ENCODE measurements at places on chromosomes 7 and 10.

GRCh38 chr10:70592746-70593512 is 9.6 kb downstream of the PRF1 start:
- DNase-seq = no peak

- DNase-seq = peak; percentile 53
Observed at GRCh38 chr7:134599371-134599770, 47.3 kb upstream of the BPGM start.

GRCh38 chr10:132965411-132966057 is 23.2 kb upstream of the CFAP46 start:
- DNase-seq = no peak

DNA sequence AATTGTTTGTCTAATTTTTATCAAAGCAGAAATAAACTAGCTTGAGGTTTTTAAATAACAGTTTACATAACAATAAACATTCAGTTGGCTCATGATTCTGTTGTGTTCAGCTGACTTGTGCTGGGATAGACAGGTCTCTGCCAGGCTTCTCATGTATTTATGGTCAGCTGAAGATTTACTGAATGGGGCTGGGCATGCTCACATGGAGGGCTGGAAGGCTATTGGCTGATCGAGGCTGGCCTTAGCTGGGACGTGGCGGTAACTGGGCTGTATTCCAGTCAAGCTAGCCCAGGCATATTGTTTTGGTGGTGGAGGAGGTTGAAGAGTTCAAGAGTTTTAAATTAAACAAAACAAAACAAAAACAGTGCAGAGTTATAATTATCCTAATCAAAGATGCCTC is 251.0 kb upstream of the MTPN start:
- DNase-seq = no peak

DNA sequence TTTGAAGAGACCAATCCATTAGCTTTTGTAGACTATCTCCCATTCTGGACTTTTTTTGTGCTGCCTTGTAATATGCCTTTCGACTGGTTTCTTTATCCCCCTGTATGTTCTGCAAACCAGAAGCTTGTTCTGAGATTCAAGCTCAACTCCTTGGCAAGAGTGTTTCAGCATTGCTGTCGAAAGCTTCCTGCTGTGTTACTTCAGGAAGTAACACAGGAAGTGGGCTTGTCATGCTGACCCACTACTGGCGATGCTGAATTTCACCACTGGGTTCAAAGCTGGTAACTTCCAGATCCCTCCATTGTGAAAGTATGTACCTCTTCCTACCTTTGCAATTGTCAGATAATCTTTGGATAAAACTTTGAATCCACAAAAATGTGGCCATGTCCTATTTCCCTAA is 57.9 kb upstream of the INSYN2A start:
- DNase-seq = no peak

DNA sequence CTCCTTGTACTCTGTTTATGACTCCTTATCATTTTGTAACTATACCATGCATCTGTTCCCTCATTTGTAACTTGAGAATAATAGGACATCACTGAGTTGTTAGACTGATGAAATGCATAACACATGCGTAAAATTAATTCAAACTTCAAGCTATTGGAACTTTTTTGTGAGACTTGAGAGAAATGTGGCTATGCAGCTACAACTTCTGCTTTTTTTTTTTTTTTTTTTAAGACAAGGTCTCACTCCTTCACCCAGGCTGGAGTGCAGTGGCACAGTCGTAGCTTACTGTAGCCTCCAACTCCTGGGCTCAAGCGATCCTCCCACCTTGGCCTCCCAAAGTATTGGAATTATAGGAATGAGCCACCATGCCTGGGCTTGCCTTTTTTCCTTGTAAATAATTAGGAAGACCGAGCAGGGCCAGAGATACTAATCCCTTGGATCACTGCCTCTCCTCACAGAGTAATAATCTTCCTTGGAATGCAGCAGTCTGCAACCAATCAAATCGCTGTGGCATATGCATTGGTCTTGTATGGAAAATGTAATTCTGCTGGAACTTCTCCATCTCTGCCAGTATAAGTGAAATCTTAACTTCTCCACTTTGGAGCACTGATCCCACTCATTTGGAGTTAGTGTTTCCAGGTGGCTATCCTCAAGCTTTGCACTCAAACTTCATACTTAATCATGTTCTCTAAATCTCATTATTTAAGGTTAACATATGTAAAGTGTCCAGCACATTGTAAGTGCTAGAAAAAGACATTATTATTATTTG is 2.0 kb upstream of the PANK1 start:
- DNase-seq = no peak

DNA sequence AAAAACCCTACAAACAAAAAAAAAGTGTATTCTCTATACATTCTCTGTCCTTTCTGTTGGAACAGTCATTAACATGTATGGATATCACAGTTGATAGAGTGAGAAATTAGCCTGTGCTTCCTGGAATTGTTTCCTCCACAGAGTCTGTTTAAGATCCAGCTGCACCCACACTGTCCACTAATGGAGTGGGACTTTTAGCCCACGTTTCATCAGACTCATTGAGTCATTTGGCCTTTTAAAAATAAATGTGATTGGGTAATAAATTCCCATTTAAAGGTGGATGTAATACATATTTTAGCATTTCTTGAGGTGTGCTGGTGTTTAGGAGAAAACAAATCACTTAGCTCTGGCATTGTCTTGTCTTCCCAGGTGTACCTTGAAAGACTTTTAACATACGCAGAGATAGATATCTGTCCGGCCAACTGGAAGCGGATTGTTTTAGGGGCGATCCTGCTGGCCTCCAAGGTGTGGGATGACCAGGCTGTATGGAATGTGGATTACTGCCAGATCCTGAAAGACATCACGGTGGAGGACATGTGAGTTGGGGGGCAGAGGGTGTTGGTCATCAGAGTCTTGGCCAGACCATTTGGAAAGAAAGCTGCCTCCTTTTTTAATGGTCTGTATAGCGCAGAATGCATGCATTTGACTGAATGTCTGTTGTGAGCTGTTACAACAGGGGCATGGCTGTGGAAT is 52.3 kb upstream of the GJD4 start:
- no peak for DNase-seq

GRCh38 chr10:124697837-124698544 is 46.2 kb downstream of the FAM53B start:
- DNase-seq = no peak

GRCh38 chr7:130152493-130153210 is 52.6 kb downstream of the TMEM209 start:
- no peak for DNase-seq

DNA sequence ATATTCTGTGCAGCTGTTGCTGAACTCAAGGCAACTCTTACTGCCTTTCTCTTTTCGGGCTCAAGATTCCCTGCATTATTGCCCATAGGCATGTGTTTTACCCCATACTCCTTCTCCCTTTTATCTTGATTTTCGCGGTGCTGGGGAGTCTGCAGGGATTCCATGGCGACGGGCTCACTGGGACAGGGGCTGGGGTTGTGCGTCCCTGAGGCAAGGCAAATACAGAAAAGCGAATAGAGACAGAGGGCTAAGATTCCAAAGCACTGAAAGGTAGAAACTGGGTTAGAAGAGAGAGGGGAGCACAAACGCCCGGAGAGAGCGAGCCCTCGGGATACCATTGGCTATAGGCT is 519 bp upstream of the RPP38 start:
- no peak for DNase-seq

DNA sequence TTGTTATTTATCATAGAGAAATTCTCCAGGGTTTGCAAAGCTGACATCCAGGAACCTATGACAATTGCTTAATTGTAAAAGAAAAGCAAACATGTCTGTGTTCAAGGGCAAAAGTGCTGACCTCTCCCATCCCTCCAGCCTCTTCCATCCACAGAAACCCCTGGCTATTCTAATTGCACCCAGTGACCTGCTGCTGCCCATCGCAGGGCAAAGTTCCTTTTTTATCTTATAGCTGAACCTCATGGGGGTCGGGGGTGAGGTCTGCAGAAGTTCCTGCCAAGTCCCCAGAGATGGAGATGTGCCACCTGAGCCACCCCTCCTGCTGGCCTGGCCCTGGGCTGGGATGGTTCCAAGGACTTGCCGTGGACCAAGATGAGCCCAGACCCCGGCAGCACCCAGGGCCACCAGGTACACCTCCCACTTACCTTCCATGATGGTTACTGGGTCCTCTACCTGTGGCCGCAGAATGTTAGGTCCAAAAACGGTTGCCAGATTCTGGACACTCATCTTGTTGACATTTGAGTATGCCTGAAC is 146.5 kb downstream of the MAPK8 start:
- no peak for DNase-seq

- DNase-seq = no peak
Observed at GRCh38 chr7:99490878-99491277, 9.2 kb downstream of the ZNF394 start.

DNA sequence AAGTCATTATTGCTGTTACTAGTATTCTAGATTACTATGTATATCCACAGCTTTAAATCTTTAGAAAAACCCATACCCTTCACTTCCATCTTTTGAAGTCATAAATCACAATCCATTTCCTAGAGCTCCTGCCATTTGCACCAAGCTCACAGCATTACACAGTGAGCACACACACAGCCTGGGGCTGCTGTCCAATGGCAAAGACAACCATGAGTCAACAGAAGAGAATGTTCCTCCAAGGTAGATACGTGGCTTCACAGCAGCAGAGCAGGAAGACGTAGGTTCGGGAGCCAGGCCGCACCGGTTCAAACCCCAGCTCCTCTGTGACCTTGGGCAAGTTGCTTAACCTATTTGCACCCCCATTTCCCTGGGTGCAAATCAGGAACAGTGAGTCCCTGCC is 234.6 kb downstream of the DIP2C start:
- no peak for DNase-seq

Data from BE2C (cell line).